RCC 7860 (cell line): ENCODE measurements at places on chromosomes 6 and 20.
A peak's percentile ranks its signal among the peaks of the same experiment; 100 is the strongest.

DNA sequence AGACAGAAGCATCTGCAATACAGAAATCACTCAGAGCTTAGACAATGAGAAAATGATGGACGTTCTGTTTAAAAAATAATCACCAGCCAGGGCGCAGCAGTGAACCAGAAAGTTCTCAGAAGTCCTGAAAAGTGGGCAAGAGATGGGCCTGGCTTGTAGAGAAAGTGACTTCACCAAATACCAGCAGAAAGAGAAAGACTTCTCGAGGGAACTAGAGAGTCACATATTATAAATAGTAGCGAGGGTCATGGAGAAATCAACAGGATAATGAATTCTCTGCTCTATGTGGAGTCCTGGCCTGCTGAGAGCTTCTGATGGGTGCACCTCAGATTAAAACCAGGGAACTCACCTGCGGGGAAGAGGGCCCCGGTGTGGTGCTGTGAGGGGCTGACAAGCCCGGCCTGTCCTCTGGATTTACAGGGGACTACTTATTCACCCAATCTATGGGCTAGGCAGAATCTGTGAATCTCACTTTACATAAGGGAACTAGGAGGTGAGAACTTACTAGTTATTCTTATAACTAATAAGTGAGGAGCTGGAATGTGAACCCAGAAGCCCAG lies 5.6 kb upstream of the RAMACL start:
- DNase-seq = no peak

DNA sequence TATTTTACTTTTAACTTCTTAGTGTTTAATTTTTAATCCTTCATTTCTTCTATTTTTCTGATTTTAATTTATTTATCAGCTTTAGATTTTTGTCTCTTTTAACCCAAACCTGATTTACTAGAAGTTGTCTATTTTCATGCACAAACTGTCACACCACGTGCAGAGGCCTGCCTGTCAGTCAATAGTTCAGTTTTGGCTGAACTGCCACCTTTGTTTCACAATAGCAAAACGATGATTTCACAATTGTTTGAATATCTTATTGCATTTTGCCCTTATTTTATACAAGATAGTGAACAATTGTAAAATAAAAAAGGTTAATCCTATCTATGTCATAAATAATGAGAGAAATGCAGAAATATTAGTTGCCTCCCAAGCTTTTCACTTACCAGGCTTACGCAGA lies 24.0 kb upstream of the PPP1R3G start:
- DNase-seq = no peak

GRCh38 chr6:11974089-11974488 lies 38.0 kb upstream of the HIVEP1 start:
- no peak for DNase-seq

DNA sequence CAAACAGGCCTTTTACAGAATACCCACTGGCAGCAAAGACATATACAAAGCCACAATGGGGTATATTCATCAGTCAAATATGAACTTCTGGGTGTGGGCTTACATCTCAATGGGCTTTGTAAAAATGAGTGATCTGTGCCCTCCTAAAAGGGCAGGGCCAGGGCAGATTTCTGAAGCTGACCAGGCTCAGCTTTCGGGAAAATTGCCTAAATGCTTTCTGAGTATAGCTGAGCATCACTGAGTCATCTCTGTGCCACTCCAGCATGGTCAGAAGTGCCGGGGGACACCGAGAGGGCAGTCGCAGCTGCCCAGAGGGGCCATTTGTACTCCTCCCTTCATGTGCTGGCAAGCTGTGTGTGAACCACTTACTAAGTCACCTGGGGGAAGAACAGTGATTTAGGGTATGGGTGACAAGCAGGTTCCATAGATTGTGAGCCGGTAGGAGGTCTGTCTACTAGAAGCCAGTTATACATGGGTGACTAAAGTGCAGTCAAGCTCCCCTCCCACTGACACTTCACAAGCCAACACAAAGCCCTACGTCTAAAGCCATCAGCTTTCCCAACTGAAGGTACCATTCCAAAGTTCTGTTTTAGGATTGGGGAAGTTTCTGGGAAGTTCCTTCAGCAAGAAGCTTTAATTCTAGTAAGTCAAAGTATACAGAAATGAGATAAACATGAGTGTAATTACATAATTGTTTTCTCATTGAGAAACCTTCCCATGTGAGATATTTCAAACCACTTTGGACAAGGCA lies 147.6 kb upstream of the TAB2 start:
- DNase-seq = no peak

DNA sequence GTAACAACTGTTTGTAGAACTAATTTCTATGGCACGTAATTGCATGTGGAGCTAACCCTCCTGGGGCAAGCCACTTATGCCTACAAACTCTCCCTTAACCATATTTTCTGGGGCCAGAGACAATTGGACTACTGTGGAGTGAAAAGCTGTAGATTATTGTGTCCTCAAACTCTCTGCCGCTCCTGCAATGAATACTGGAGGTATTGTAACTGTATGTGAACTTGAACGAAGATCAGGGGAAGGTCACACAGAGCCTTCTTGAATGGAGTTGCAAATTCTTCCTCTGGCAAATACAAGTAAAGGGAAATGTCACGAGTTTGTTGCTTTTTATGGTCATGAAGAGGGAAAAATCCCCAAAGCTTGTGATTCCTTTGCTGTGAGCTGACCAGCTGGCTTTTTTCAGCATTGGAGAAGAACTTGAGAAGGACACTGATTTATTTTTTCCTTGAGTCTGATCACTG lies 18.2 kb downstream of the AKAP12 start:
- no peak for DNase-seq

GRCh38 chr6:5457983-5458683 lies 196.8 kb downstream of the FARS2 start:
- peak; percentile 19 for DNase-seq

GRCh38 chr6:75345413-75345812 lies 60.8 kb upstream of the TMEM30A start:
- no peak for DNase-seq

- no peak for DNase-seq
Measured at GRCh38 chr20:48047447-48047846, 262.2 kb upstream of the SULF2 start.

- DNase-seq = peak; percentile 37
Measured at GRCh38 chr6:113375950-113376846, 480.9 kb upstream of the MARCKS start.

DNA sequence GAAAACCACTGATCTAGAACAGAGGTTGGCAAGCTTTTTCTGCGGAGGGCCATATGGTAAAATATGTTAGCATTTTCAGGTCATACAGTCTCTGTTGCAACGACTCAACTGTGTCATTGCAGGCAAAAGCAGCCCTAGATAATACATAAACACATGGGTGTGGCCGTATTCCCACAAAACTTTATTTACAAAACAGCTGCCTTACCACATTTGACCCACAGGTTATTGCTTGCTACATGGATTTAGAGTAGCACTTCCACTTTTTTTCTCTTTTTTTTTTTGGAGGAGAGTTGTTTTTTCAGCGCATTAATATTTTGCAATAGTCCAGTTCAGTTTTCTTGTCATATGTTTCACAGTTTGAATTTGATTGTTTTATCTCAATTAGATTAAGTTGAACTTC lies 2.5 kb upstream of the IGF2R start:
- DNase-seq = no peak

DNA sequence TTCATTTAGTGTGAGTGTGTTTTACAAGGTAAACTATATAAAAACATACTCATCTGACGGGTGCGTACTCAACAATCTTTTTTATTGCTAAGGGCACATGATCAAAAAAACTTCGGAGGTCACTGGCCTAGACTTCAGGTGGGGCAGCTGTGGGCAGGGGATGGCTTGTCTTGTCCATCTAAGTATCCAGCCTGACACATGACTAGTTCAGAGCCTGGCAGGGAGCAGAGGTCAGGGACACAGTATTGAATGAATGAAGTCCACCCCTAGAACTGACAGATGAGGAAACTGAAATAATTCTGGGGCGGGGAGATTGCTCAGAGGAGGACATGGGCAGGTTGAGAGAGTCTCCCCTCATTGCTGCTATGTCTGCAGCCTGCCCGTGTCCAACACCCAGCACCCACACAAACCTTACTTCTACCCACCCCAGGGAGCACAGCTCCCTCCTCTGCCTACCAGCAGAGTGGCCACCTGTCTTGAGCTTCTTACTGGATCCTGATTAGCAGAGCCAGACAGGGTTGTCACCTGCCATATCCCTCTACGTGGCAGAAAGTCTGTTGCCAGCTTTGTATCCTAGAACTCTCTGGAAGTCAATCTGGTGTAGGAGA lies 48.9 kb downstream of the MRPL14 start:
- no peak for DNase-seq

GRCh38 chr6:113599444-113599843 lies 257.7 kb upstream of the MARCKS start:
- DNase-seq = no peak

DNA sequence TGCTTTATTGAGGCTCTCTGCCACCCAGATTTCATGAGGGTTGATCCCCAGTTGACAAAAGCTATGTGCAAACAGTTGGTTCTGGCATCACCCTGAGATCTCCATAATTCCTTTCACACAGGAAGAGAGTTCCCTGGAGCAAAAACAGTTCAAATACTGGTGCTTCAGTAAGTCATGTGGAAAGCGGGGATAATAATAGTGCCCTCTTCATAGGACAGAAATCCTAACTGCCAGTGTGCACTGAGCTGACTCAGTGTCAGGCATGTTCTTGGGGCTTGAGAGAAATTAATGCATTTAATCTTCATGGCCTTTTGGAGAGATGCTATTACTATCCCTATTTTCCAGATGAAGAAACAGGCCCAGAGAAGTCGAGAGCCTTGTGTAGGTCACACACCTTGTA lies 7.9 kb upstream of the SLC52A3 start:
- no peak for DNase-seq

DNA sequence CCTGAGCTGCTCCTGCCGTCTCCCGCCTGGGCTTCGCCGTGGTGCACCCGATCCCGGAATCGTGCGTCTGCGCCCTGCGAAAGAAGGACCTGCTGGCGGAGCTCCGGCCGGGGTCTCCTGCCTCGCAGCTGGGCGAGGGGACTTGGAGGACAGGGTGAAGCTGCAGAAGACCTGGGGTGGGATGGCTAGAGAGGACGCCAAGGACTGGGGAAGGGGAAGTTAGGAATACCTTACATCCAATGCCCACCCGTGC lies 150.2 kb downstream of the PRL start:
- no peak for DNase-seq

DNA sequence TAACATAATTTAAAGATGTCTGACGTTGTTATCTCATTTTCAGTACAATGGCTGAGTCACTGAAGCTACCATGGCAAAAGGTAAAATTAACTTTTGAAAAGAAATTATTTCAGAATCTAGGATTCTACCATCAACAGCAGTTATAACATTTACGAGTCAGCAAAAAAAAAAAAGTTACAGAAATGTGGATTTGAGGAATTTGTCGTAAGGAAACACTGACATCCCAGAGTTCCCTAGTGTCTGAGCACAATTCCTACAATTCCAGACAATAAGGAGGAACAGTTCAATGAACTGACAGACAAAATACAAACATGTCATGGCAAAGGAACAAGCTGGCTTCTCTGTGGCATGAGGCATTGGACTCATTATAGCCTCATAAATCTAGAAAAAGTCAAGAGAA lies 19.1 kb downstream of the ABRACL start:
- DNase-seq = no peak

DNA sequence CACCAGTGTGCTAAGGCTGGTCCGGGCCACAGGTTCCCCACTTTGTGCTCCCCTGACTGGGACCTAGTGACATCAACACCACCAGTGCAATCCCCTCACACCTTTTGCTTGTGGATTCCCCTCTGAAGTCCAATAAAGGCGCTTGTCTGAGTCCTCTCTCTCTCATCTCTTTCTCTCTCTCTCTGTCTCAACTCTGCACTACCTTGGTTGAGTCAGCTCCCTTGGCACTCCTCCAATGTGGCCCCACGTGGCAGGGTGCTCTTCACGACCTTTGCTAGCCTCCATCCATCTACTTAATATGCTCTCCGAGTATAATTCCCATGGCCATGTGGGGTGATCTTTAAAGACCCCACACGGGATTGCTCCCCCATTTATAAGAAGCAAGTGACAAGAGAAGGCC lies 385.0 kb downstream of the CD83 start:
- peak; percentile 74 for DNase-seq

GRCh38 chr6:158868890-158869825 lies 50.0 kb upstream of the EZR start:
- no peak for DNase-seq

GRCh38 chr6:148457137-148457842 lies 114.7 kb downstream of the SASH1 start:
- no peak for DNase-seq

- no peak for DNase-seq
Measured at GRCh38 chr6:10205120-10205519, 209.8 kb downstream of the TFAP2A start.

GRCh38 chr6:36615018-36615761 lies 21.0 kb downstream of the SRSF3 start:
- peak; percentile 28 for DNase-seq

GRCh38 chr20:44064501-44065400 lies 122.2 kb downstream of the JPH2 start:
- DNase-seq = no peak

GRCh38 chr6:158356586-158357546 lies 44.6 kb downstream of the TULP4 start:
- no peak for DNase-seq

GRCh38 chr20:17856024-17856564 lies 112.5 kb downstream of the SNX5 start:
- DNase-seq = no peak

DNA sequence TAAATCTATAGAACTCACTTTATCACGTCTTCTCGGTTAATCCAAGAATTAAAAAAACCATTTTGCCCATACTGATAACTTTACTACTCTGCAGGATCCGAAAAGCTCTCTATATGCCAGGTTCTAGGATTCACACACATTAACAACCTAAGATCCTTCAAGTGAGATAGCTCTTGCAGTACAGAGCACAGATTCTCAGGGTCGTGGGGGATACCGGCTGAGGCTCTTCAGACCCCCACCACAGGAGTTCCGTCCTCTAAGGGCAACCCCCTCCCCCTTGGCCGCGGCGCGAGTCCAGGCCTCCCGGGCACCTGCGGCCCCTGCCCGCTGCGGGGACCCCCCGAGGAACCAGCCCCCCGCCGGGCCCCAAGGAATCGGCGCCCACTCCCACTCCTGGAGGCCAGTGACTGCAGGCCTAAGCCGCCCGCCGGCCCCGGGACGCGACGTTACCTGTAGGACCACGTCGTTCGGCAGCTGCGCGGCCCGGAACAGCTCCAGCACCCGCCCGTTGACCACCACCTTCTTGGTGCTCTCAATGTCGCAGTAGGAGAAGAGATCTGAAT lies 892 bp downstream of the REPS1 start:
- no peak for DNase-seq

- DNase-seq = no peak
Measured at GRCh38 chr6:129360682-129360955, 349.4 kb downstream of the ARHGAP18 start.

DNA sequence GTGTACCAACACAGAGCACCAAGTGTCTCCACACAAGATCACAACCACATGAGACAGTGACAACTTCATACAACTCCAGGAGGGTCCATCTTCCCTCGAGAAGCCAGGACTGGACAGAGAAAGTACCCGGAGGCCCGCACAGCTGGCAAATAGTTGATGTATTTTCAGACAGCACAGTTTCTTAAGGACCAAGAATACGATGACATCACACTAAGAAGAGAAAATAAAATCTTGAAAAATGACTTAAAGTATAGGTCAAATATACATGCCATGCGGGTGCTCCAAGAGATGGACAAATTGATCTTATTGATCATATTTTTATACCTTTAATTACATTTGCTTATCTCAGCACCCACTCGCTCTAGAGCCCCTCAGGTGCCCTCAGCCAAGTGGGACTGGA lies 145.5 kb downstream of the RNASET2 start:
- DNase-seq = no peak
